ENCODE measurements at places on chromosomes 2 and 18.

- peak; percentile 43 for DNase-seq
Observed at GRCh38 chr2:196249860-196250259, 78.5 kb upstream of the STK17B start.

DNA sequence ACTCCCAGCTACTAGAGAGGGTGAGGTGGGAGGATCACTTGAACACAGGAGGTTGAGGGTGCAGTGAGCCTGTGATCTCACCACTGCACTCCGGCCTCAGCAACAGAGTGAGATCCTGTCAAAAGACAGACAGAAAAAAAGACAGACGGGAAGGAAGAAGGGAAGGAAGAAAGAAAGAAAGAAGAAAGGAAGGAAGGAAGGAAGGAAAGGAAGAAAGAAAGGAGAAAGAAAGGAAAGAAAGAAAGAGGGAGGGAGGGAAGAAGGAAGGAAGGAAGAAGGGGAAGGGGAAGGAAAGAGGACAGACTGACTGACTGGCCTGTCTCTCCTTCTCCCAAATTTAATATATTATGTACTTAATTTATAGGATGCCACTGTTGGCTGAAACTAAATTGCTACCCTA is 21.6 kb downstream of the SP9 start:
- DNase-seq: no peak

DNA sequence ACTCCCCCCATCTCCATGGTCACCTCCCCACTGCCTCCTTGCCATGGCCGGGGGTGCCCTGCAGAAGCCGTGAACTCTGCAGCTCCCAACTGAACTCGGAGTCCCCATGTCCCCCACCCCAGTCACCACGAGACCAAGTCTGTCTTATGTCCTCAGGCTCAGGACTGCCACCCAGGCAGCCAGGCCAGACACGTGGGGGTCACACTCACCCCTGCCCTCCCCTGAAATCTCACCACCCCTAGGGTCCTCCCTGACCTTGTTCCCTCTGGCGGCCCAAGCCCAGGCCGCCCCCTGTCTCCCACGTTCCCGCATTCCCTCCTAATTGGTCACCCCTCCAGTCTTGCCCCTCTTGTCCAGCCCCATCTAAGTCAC is 11.0 kb downstream of the AQP12A start:
- no peak for DNase-seq

GRCh38 chr2:102677244-102678215 is 58.2 kb downstream of the SLC9A2 start:
- no peak for DNase-seq

DNA sequence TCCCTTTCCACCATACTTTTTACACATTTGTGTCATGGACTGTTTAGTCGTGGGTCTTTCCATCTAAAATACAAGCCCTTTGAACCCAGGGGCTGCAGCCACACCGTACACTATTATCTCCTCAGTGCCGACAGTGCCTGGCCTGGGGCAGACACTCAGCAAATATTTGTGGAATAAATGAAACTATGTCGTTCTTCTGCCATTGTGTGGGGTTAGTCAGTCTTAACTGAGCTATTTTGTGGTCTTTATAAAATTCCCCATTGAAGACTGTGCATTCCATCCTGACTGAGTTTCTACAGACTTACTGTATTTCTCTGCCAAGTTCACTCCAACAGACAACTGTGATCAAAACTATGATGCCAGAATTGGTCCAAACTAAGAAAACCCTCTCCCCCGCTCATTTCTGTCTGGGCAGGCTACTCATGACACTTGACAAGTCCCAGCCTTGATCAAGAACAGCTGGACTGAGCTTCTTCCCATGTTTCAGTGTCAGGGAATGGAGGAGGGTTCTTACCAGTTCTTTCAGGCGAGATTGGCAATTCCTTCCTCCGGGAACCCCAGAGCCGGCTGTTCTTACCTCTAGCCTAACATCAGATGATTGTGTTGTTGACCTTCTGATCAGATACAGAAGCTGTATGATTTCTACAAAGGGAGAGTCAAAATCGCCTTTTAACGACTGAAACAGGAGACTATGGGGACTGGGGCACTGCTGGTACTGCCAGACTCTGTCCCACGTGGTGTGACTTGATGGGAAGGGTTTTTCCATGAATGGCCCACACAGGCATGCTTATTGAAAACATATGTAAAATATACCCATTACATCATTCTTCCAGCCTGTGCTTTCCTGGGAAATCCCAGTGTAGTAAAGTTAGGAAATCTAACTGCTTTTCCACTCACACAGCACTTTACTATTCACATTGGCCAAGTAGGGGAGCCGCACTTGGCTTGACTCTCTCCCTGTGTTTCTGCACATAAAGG is 77.4 kb upstream of the NPAS2 start:
- DNase-seq: peak; percentile 81

GRCh38 chr2:97742381-97742847 is 29.0 kb downstream of the ZAP70 start:
- DNase-seq: no peak

DNA sequence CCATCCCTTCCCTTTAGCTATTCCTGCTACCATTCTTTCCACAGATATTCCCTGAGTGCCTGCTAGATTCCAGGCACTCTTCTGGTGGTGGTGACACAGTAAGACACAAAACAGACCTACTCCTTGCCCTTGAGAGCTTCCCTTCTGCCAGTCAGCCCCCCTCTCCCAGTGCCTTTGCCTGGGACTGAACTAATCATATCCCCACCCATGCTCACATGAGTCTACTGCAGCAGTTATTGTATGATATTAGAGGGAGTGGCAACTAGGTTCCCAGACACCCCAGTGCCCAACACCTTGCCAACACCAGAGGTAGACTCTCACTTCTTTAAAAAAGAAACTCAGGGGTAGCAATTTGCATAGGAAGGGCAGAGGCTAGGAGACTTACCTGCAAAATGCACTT is 7.2 kb upstream of the LBH start:
- DNase-seq: no peak

- DNase-seq: peak; percentile 59
Observed at GRCh38 chr2:27255660-27256059, 7.2 kb downstream of the SLC30A3 start.

- no peak for DNase-seq
Observed at GRCh38 chr2:214995926-214996670, 142.3 kb downstream of the ABCA12 start.

DNA sequence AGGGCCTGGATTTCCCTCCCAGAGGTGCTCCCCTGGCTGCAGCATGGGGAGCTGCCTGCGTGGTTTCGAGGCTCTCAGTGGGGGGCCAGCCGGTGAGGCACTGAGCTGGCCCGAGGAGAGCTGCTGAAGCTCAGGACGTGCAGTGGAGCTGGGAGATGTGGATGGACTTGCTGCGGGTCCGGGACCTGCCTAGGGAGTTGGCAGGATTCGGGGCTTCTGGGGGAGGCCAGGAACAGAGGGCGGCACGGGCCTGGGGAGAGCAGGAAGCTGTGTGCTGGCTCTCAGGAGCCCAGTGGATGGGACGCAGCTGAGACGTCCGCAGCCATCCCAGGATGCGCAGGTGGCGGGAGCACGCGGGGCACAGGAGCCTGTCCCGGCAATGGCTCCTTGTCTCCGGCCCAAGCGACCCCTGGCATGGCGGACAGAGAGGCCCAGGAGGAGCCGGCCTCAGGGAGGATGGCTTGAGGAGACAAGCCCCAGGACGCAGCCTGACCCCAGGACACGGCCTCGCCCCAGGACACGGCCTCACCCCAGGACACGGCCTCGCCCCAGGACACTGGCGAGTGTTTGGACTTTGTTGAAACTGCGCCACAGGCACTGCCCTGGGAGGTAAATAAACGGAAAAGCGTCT is 116.1 kb downstream of the NFATC1 start:
- no peak for DNase-seq

DNA sequence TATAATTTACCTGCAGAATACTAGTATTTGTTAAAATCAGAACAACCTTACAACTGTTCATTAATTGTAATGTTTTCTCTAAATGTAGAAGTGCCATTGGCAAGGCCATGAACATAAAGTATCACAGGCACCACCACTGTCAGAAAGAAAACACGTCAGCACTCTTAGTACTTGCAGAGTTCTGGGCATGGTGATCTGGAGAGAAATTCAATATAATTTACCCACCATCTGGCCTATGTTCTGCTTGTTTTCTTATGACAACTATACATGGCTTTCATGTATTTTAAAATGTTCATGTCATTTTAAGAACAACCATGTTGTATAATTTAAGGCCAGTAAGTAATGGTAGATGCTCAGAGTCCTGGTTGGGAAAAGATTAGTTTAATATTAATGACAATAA is 114.2 kb upstream of the SULT1C3 start:
- DNase-seq: no peak

Measured in AG20443 (cell line).